Brain microvascular endothelial cell (primary cell): ENCODE measurements at places on chromosomes 11 and 22.

DNA sequence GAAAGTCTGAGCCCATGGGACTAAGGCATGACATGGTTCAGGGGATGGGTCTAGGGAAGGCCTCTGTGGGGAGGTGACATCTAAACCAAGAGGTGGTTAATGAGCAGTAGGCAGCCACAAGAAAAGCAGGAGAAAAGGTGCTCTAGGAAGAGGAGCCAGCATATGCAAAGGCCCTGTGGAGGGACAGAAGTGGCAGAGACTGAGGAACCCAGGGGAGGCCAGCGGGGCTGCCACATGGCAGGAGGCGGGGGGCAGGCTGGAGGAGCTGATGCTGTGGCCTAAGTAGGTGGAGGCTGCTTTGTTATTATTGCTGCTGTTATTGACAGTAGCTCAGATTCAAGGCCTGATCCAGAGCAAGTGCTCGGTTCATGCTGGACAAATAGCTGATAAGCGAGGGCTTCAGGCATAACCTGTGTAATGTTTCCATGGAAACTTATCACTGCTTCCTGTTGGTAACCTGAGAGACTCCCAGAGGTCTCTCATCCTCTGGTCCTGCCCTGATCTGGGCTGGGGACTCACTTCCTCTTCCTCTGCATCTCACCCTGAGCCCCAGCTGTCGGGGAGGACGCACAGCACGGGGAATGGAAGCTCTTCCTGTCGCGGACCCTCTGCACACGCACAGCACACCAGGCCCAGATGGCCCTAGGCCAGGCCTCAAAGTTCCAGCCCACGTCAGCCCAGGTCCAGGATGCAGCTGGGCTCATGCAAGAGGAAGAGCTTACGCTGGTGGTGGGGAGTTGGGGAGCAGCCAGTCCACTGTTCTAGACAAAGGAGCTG, 75.2 kb upstream of the TP53I11 start:
- DNase-seq, result no peak

DNA sequence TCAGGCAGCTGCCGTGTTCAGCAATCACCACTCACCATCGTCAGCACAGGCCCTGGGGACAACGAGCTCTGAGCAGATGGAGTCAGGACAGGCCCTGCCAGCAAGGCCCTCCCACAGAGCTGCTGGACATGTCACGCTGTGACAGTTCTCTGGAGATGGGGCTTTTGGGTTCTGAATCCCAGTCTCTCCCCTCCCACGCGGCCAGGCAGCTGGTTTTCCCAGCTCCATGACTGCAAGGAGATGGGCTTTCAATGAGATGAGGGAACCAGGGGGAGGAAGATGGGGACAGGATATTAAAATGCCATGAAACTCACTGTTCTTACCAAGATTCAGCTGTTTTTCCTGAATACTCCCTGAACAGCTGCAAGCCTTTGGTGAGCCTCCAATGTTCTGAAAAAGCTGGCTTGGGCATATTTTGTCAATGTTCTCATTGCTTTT, 305.9 kb downstream of the BRD1 start:
- DNase-seq, result no peak

GRCh38 chr11:112499153-112499880, 238.7 kb upstream of the PLET1 start:
- no peak for DNase-seq

DNA sequence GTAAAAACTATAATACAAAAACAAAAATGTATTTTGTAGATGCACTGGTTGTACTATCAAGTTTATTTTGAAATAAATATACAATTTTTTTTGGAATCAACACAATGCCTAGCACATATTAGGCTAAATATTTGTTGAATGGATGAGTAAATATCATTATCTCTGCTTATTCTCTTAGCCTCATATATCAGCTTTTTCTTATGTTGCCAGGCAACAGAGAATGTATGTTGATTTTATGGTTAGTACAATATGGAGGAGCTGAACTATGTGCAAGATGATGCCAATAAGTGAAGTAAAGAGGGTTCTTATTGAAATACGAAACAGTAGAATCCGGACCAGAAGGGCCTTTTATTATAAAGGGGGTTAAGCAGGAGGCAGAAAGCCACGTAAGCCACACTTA, 94.9 kb downstream of the FAR1 start:
- DNase-seq, result no peak

DNA sequence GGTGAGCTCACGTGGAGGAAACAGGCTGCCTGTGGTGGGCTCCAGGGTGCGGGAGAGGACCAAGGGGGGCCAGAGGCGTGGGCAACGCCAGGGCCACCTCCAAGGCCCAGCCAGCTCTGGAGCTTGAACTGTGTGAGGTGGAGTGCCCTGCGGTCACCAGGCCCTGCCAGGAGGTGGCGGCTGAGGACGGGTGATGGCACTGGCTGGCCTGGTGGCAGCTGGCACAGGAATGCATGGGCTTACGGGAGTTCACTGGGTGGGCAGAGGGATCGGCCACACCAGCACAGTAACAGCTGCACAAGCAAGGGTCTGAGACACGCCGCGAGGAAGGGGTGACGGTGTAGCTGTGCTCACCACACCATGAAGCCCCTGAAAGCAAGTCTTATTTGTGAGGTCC, 15.8 kb downstream of the TOLLIP start:
- no peak for DNase-seq

DNA sequence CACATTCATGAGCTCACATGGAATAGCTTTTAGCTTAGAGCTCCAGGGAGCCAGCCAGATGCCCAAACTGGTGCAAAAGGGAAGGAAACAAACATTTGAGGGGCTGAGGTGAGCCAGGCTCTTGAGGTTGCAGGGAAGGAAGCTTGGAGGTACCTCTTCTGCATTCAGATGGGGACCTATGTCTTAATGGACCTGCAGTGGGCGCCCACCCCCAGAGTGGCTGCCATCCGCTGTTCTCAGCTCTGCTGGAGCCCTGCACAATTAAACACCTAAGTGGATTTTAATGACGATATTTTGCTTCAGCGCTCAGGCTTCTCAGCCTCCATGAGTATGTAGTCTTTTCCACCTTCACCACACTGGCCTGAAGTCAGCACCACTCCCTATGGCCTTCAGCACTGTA, 100.8 kb downstream of the LDLRAD3 start:
- DNase-seq, result no peak

- DNase-seq, result no peak
These were observed 16.8 kb upstream of the NUP160 start for GRCh38 chr11:47864901-47865300.

- DNase-seq, result no peak
These were observed 52.4 kb downstream of the LRRC74B start for GRCh38 chr22:21098099-21098671.

DNA sequence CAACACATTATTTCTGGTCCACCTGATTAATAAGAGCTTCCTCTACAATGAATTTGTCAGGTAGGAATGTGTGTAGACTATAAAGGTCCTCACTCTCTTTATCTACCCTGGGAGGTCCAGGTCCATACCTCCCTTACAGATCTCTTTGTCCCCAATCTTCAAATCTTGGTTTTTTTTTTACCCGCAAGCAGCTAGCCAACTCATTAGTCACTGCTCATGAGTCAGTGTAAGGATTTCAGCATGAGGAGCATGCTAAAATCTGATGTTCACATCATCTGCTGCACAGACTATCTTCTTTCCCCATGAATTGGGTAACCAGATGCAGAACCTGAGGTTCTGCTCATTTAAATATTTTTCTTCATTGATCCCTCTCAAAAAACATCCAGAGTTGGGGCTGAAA, 397.0 kb upstream of the ISX start:
- no peak for DNase-seq

- no peak for DNase-seq
These were observed 4.9 kb downstream of the LARGE2 start for GRCh38 chr11:45927332-45927683.

GRCh38 chr22:31607696-31608095, 54.3 kb downstream of the PISD start:
- no peak for DNase-seq

DNA sequence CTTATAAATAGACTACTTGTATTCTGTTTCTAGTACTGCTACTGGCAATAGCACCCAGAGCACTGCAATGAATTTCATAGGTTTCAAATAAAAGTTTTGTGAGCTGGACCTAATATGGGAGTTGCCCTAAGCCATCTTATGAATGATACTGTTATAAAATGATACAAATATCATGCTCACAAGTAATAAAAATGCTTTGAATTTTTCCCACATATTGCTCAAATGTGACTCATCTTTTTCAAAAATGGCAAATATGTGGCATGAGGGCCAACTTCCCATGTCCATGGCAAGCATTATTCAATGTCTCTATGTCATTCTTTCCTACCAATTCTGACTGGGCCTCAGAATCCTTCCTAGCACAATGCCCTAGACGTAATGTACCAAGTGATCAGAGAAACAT, 137.6 kb downstream of the TRPC6 start:
- DNase-seq, result peak; percentile 69

GRCh38 chr11:35274909-35275785, 136.2 kb downstream of the CD44 start:
- no peak for DNase-seq

DNA sequence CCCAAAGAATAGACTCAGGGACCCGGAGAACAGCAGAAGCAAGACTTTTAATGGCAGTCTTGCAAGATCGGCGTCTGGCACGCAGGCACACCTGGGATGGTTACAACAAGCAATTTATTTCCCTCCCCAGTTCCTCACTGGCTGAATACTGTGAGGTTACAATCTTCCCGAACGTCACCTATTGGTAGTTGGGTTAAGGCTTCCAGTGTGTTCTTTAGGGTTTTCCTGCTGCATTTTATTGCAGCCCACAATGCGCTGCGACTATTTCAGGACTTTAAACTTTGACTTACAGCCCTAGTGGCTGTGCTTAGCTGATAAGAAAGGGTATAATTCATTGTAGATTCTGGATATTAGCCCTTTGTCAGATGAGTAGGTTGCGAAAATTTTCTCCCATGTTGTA, 11.5 kb upstream of the TRIM68 start:
- DNase-seq, result no peak

GRCh38 chr11:133953547-133953946, 3.2 kb downstream of the IGSF9B start:
- DNase-seq, result no peak

DNA sequence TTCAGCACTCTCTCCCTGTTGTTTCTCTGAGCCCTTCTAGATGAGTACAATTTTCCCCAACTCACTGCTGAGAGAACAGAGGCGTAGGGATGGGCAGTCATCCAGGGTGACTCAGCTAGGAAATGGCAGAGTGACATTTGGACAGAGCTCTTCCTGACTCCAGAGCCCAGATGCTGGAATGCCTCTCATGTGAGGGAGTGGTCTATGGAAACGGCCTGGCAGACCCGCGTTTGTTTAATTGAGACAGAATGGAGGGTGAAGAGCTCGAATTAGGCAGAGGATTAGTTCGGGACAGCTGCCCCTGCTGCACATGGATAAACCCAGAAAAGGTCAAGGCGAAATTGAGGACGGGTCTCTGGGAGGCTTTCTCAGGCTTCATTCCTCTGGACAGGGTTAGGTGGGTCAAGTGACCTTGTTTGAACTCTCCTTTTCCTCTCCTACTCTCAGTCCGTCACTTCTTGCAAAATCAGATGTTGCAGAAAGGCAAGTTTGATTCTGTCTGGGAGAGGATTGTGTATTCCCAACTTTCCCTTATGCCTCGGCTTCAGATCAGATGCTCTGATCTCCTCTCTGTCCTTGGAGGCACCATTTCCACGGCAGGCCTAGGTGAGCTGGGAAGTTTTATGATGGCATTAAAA, 7.6 kb upstream of the LMO2 start:
- peak; percentile 74 for DNase-seq

DNA sequence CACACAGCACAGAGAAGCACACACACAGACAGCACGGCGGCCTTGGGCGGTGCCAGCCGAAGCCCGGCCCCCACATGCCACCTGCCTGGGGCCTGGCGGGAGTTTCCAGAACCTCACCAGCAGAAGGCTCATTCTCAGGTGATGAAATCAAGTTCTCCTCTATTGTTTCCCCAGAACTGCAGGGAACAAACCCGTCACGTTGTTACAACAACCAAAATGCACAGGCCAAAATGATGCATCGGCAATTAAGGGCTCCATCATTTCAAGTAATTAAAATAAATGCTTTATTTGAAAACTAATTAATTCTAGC, 30.8 kb downstream of the GNB1L start:
- no peak for DNase-seq

DNA sequence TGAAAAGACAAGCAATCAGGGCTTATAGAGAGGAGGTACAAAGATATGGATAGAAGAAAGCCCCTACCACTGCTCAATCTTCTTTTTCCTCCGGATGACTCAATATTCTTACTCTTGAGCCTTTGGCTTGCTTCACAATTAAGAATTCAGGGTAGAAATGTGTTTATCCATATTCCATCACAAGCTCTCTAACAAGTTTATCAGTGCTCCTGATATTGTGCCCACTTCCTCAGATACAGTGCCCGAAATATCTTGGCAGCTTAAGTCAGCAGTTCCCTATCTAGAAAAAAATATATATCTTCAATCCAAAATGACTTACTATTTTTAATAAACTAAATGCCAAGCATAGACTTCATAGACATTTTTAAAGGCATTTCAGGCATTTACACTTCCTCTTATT, 255.1 kb upstream of the FAT3 start:
- no peak for DNase-seq

DNA sequence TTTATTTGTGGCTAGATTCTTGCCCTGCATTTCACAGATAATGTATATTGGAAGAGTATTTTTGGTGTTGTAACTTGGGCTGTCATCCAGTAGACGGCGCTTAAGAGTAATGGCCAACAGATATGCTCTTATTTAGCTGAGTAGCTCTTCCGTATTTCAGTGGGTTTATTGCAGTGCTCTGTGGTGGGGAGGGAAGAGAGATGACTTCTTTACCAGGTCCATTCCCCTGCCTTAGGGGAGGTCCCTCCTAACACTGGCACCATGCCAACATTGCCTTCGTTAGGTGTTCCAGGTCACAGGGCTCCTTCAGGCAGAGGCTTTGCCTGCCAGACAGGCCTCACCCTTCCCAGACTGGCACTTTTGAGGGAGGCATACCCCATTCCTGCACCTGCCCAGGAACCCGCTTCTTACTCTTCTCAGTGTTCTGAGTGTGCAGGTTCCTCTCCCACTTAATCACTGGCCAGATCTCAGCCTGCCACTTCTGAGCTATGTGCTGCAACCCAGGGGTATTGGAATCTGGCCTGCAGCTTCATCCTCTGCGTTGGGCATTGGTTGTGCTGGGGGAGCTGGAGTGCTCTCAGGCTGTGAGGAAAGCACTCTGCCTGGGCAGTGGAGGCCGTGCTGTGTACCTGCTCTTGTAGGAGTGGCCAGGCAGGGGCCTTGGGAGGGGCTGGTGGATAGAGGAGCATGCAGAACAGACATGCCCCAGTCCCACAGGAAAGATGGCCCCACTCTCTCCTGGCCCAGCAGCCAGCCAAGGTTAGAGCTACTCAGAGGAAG, 29.4 kb upstream of the SLN start:
- DNase-seq, result peak; percentile 44

GRCh38 chr11:126328444-126328843, 24.6 kb downstream of the DCPS start:
- DNase-seq, result no peak

GRCh38 chr11:47904048-47904447, 55.9 kb upstream of the NUP160 start:
- DNase-seq, result no peak

GRCh38 chr22:38305471-38306448, 11.5 kb downstream of the CSNK1E start:
- DNase-seq, result no peak

- DNase-seq, result peak; percentile 92
These were observed 7.0 kb downstream of the C11orf86 start for GRCh38 chr11:66981976-66982578.
